CD4-positive, alpha-beta T cell treated with Interleukin-4 for 4 hours (primary cell): ENCODE measurements at places on chromosomes 6 and 20.

GRCh38 chr20:46558511-46558959 is 8.1 kb upstream of the OCSTAMP start:
- DNase-seq: no peak

GRCh38 chr20:20333866-20334265 is 34.0 kb upstream of the INSM1 start:
- no peak for DNase-seq

DNA sequence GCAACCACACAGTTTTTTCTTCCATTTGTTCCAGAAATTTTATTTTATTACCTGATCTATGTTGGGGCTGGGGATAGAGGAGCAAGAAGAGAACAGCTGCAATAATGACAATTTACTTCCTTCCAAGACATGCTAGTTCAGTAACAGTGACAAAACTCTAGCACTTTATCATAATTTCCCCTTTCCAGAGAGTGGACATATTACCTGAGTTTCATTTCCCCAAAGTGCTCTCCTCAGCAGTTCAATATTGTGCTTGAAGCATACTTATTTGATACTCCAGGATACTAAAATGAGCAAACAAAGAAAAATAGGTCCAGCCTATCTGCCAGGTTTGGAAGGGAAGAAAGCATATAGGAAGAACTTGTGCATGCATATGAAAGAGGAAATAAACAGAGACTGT is 157.7 kb downstream of the ID4 start:
- DNase-seq: no peak

- DNase-seq: no peak
Measured at GRCh38 chr6:161162722-161163121, 111.1 kb downstream of the AGPAT4 start.

DNA sequence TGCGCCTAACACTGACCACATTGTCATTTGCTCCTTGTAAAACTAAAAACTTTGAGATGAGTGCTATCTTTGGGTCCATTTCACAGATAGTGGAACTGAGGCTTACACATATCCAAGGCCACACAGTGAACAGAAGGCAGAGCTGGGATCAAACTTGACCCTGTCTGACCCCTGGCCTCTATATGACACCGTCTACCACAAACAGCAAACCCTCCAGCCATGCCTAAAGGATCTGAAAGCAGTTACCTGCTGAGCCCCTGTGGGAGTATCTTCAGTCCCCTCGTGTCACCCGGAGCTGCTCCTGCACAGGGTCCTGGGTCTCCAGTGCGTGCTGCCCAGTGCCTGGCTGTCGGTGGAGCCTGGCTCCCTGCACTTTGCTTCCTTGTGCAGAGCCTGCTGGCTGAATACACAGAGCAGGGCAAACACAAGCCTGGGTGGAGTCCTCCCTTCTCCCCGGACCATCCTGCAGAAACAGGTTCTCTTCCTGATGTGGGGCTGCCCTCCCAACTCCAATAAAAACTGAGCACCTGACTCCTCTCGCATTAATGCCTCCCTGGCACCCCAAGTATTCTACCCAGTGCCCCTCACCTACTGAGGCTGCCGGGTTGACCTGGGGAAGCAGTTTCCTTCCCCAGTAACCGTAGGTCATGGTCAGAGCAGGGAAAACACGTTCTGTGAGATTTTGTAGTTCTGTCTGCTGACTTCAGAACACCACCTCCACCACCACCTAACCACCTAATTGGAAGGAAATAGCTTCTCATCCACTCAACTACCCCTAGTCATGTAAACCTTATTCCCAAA is at the start of gene BCAS1:
Gene BCAS1 (minus strand): TSS at position 408 of the 801 bp plus-strand sequence. CDS start 11,876 bp downstream, outside the sequence.
- no peak for DNase-seq

GRCh38 chr6:12012558-12013306 is 620 bp downstream of the HIVEP1 start:
- DNase-seq: peak; percentile 77

DNA sequence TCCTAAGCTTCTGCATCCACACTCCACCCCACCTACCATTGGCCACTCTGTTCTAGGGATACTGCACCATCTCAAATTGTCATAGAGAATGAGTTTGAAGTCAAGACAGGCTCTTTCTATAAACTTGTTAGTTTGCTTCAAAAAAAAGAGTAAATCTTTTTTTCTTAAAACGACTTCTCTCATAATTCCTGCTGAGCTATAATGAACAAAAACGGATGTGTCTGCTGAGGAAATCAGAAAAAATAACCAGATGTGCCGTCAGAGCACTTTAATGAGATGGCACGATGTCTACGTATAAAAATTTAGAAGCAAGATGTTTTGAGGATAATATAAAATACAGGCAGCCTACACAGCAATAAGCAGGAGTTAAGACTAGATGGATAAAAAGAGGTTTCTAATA is 24.0 kb upstream of the DDO start:
- no peak for DNase-seq

- no peak for DNase-seq
Measured at GRCh38 chr20:53032478-53032932, 60.3 kb downstream of the TSHZ2 start.

- peak; percentile 35 for DNase-seq
Measured at GRCh38 chr6:45002390-45003105, 325.6 kb upstream of the RUNX2 start.

DNA sequence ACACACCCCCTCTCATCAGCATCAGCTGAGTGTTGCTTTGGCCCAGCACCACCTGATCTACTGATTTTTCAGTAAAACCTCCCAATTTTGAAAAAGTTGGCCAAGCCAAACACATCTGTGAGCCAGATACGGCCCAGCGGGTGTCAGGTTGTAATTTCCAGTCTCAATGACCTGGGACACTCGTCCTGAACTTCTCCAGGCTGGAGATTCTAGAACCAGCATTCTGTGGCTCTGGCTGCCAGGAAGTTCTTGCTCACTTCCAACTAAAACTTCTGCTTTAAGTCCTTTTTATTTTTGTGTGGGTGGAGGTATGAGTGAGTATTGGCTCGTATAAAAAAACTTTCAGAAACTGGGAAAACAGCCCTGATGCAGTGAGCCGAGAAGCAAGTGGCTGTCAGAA is 5.1 kb downstream of the KIAA1755 start:
- no peak for DNase-seq

DNA sequence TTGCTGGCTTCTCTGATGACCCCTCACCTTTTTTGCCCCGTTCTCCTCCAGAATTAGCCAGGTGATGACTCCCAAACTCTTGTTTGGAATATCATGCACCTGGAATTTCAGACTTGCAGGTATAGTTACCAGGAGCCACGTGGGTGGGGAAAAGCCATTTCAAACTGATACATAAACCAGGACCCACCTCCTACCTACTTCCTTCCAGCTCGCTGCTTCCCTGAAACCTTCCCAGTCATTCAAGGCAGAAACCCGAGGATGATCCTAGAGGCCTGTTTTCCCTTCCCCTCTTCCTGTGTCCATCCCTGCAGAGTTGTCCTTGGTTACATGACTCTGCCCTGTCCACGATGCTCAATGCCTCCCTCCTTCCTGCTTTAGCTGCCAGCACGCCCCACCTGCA is 101.9 kb downstream of the MTHFD1L start:
- DNase-seq: no peak

GRCh38 chr20:54176610-54177009 is 2.8 kb upstream of the CYP24A1 start:
- DNase-seq: no peak

DNA sequence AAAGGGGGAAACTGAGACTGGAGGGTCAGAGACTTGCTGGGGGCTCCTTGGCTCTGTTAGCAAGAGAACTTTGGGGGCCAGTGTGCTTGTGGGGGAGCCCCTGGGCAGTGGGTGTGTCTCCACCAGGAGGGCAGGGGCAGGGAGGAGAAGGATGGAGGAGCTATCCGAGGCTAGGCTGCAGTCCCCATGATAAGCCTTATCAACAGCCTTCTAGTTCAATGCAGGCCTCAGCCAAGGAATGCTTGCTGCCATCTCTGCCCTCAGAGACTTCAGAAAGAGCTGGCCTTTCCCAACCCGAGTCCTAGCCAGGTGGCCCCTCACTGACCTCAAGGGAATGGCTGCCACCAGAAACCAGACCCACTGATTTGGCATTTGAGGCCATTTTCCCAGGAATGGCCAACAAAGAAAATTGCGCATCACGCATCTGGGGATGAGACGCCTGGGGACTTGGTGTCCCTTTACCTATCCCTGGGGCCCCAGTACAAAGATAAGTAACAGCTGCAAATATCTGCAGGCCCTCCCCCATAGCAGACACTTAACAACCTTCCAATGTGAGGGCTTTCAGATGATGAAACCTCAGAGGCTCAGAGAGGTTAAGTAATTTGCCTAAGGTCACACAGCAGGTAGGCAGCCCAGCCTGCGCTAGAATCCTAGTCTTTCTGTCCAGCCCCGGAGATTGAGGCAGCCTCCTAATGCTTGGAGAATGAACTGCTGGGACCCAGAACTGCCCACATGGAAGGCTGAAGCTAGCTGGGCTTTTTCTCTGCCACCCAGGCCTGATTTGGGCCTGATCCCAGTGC is 4.9 kb downstream of the TGM2 start:
- no peak for DNase-seq

- no peak for DNase-seq
Measured at GRCh38 chr6:43284991-43285781, 12.9 kb upstream of the SLC22A7 start.

GRCh38 chr6:12844284-12845223 is 128.0 kb downstream of the PHACTR1 start:
- DNase-seq: no peak

- peak; percentile 82 for DNase-seq
Measured at GRCh38 chr6:27145731-27146455, 101.6 kb upstream of the PRSS16 start.

- no peak for DNase-seq
Measured at GRCh38 chr20:4488407-4489339, 233.0 kb upstream of the PRND start.

GRCh38 chr6:14271789-14272736 is 154.5 kb downstream of the CD83 start:
- DNase-seq: no peak

DNA sequence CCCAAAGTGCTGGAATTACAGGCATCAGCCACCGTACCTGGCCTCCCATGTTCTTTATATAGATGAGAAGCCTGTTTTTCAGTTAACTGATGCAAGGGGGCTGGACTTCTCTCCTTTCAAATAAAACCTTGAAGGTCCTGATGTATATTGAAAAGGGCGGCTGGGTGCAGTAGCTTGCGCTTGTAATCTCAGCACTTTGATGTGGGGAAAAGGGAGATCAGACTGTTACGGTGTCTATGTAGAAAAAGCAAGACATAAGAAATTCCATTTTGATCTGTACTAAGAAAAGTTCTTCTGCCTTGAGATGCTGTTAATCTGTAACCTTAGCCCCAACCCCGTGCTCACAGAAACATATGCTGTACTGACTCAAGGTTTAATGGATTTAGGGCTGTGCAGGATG is 16.1 kb upstream of the SAMHD1 start:
- peak; percentile 39 for DNase-seq

DNA sequence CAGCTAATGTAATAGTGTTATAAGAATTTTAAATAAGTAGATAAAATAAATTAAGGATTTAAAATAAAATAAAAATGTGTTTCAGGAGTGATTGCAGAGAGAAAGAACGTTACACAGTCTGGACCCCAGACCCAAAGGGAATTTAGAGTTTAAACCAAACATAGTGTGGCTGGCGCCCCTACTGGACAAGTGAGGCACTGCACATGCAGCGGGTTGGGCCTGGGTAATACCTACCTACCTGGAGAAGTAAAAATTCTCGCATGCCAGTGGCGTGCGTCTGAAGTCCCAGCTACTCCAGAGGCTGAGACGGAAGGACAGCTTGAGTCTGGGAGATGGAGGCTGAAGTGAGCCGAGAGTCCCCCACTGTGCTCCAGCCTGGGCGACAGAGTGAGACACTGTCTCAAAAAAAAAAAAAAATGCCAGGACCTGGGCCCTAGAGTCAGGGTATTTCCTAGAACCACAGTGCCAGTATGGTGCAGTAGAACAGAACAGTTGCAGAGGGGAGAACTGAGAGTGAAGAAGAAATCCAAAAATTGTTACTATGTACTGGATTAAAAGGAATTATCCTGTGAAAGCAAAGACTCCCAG is 71.4 kb upstream of the TCF21 start:
- peak; percentile 9 for DNase-seq

GRCh38 chr6:17096652-17097051 is 5.2 kb upstream of the STMND1 start:
- no peak for DNase-seq

DNA sequence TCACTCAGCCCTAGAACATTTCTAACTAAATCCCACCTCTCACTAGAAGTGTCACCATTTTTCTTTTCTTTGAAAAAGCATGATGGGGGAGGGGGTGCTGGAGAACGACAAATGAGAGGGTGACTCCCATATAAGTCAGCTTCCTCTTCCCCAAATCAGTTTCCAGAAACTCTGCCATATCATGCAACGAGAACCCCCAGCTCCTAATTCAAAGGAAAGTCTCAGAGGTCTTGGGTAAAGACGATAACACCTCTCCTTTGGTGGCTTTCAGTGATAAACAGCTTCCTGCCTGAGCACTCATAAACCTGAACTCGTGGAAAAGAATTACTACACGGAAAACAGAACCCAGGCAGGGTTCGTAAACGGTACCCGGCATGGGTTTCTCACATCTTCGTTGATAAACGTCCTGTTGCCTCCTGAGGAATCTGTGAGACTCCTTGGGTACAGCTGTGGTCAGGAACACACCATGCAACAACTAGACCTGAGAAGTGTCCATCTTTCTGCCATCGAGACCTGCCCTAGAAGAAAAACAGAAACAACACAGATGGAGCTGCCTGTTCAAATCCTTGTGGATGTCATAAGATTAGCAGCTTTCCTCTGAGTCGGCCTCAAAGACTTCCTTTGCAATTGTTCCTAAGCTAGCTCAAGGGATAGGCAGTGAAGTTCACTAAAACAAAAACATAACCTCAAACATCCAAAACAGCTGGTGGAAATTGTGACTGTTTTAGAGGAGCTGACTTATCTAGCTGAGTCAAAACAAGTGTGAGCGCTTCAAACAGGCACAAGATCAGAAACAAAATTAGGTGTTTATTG is 185.8 kb upstream of the PRDM1 start:
- DNase-seq: no peak

- no peak for DNase-seq
Measured at GRCh38 chr6:34657037-34657306, 39.6 kb downstream of the ILRUN start.

DNA sequence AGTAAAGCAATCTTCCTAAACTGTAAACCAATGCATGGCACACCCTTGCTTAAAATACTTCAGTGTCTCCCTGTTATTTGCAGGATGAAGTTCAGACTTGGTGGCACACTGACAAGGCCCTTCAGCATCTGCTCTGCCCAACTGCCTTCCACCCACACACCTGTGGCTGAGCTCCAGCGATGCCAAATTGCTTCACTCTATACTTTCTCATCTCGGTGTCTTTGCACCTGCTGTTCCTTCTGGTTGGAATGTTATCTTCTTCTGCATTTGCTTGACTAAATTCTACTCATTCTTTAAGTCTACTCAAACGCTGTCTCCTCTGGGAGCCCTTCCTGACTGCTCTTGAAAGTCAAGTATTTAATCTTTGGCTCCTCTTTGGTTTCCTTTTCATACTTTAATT is 100.1 kb upstream of the SUPT3H start:
- DNase-seq: no peak

DNA sequence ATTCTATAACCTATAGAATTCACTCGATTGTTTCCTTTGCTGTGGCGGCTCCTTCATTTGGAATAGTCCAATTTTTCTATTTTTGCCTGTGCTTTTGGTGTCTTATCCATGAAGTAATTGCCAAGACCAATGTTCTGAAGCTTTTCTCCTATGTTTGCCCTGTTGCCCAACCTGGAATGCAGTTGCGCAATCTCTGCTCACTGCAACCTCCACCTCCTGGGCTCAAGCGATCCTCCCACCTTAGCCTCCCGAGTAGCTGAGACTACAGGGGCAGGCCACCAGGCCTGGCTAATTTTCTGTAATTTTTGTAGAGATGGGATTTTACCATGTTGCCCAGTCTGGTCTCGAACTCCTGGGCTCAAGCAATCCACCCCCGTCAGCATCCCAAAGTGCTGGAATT is 163.5 kb downstream of the OR2B2 start:
- no peak for DNase-seq
